Subcutaneous adipose tissue (tissue), 4 donors: ENCODE measurements at places on chromosomes 13 and 19. TPM values are rescaled to one million over a fixed set of nuclear protein-coding genes. Genes with fewer than 3 reads are reported as not detected.

The NKPD1 gene
- total RNA-seq: not detected

The ATP4B gene
- not detected for total RNA-seq

The FCAR gene
- not detected for total RNA-seq

The F2RL3 gene
- total RNA-seq: 24.1 TPM

The SIGLEC11 gene
- total RNA-seq: 0.65 TPM
